Vagina (tissue), 2 donors: ENCODE measurements at places on chromosomes 3 and 15. TPM values are rescaled to one million over a fixed set of nuclear protein-coding genes. Genes with fewer than 3 reads are reported as not detected.

Gene KNL1
- total RNA-seq = 3.4 TPM

Gene AP3B2
- 3.7 TPM for total RNA-seq

GRCh38 chr15:50803479-50804180 lies 38.1 kb upstream of the SPPL2A start:
- H3K4me1 ChIP-seq = no peaks in the 10 kb centered on the region
- no peak for DNase-seq
- no peaks in the 10 kb centered on the region for H3K36me3 ChIP-seq
- H3K27me3 ChIP-seq = no peaks in the 10 kb centered on the region

Gene CPN2
- total RNA-seq = not detected

DNA sequence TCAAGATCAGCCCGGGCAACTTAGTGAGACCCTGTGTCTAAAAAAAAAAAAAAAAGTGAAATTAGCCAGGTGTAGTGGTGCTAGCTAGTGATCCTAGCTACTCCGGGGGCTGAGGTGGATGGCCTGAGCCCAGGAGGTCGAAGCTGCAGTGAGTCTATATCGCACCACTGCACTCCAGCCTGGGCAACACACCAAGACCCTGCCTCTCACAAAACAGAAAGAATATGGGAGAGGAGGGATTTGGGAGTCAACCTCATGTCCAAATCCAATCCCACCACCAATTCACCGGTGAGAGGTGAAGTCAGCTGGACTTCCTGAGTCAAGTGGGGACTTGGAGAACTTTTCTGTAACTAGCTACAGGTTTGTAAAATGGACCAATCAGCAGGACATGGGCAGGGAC lies 80.5 kb upstream of the MFGE8 start:
- no peaks in the 10 kb centered on the region for H3K4me1 ChIP-seq
- H3K27me3 ChIP-seq = no peaks in the 10 kb centered on the region
- H3K27ac ChIP-seq = no peak overlapping the region
- DNase-seq = no peak
- H3K4me3 ChIP-seq = no peak overlapping the region

DNA sequence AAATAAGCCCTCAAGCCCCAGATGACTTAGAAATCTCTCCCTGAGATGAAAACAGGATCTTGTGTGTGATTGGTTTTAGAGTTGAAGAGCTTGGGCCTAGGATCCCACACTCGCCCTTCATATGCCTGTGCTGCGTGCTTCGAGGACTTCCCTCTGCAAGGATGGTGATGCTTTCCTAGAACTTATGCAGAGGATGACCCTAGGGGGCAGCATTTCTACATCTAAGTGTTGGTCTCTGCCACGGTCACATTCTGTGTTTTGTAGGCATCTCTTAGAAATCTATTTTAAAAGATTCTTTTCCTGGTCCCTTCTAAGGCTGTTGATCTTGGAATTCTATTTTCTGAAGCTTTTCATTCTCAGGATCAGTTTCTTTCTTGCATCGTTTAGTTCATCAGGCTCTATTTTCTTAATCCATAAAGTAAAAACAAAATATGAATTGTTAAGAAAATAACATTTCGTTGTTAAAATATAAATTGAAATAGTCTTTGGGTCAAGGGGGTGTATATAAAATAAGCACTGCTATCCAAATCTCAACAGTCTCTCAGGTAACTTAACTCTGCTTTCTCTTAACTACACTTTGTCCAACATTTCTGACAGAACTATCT lies 45.7 kb downstream of the WDR76 start:
- no peaks in the 10 kb centered on the region for H3K36me3 ChIP-seq
- no peak overlapping the region for H3K4me3 ChIP-seq
- no peaks in the 10 kb centered on the region for H3K27me3 ChIP-seq
- no peaks in the 10 kb centered on the region for H3K4me1 ChIP-seq

Gene MOBP
- not detected for total RNA-seq

GRCh38 chr3:188042466-188042865 lies 111.5 kb upstream of the LPP start:
- no peaks in the 10 kb centered on the region for H3K36me3 ChIP-seq
- H3K4me1 ChIP-seq = peaks cover 5% of the 10 kb centered on the region
- H3K4me3 ChIP-seq = no peak overlapping the region
- DNase-seq = no peak
- H3K27me3 ChIP-seq = no peaks in the 10 kb centered on the region
